ENCODE measurements at places on chromosomes 7 and 10.
A peak's percentile ranks its signal among the peaks of the same experiment; 100 is the strongest.

GRCh38 chr10:89887406-89887805 lies 186.0 kb downstream of the KIF20B start:
- no peaks in the 10 kb centered on the region for H3K27me3 ChIP-seq
- H3K4me3 ChIP-seq = no peak overlapping the region
- H3K36me3 ChIP-seq = no peaks in the 10 kb centered on the region

DNA sequence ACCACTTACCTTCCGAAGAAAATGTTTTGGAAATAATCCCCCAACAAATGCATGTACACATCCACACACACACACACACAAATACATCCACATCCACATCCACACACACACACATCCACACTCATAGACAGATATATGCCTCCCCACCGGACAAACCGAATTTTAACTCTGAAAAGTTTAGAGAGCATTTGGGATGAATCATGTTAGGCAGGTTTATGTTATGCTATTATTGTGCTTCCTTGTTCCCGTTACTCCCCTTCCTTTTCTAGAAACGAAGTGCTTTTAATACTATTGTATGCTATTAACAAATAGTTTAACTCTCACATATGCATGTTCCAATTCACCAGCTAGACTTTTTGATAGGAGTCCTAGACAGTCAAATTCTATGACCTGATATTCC lies 91.5 kb downstream of the FAS start:
- H3K27ac ChIP-seq = no peak overlapping the region
- H3K4me3 ChIP-seq = no peak overlapping the region
- H3K27me3 ChIP-seq = no peaks in the 10 kb centered on the region

DNA sequence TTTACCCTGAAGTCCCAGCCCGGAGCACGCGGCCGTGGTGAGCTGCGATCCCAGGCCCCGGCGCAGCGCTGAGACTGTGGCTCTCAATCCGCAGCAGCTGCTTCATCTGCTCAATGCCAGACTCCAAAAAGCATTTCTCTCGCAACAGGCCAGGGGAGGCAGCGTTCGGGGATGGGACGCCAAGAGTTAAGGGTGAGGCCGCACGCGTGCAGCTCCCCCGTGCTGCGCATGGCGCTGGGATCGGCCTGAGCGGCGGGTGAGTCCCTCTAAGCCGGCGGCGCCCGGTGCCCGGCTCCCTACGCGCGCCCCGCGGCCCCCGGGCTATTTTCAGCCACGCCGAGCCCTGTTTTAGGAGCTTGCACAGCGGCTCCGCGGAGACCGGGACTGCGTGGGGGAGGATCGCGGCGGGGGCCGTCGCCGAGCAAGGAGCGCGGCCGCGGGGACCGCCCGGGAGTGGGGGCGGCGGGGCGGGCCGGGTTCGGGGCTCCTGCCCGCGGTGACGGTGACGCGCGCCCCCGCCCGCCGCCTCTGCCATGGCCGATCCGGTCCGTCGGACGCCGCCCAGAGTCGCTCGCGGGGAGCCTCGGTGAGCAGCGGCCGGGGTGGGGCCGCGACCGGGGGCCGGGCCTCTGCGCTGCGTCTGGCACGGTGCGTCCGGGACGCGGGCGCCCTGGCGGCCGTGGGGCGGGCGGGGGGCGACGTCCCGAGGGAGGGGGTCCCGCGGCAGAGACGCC lies 29.4 kb upstream of the JAKMIP3 start:
- peak; percentile 41 for DNase-seq
- no peaks in the 10 kb centered on the region for H3K36me3 ChIP-seq
- H3K27me3 ChIP-seq = peaks cover 70% of the 10 kb centered on the region
- no peak overlapping the region for H3K27ac ChIP-seq
- H3K4me1 ChIP-seq = peaks cover 5% of the 10 kb centered on the region

DNA sequence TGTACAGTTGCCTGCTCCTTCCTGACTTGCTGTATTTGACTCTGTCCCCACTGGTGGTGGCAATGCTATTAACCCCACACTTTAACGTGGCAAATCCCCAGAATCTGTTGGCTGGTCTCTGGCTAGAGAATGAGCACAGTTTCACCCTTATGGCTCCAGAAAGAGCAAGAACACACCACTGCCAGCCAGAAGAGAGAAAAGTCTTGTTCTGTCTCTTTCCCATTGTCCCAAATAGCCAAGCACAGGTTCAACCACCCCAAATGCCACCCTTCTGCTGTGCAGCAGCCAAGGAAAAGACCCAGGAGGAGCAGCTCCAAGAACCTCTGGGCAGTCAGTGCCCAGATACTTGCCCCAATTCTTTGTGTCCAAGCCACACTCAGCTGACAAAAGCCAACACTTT lies 11.3 kb downstream of the SLC16A9 start:
- no peak overlapping the region for H3K4me3 ChIP-seq
- H3K27ac ChIP-seq = no peak overlapping the region
- H3K4me1 ChIP-seq = no peaks in the 10 kb centered on the region
- DNase-seq = no peak
- H3K27me3 ChIP-seq = no peaks in the 10 kb centered on the region

DNA sequence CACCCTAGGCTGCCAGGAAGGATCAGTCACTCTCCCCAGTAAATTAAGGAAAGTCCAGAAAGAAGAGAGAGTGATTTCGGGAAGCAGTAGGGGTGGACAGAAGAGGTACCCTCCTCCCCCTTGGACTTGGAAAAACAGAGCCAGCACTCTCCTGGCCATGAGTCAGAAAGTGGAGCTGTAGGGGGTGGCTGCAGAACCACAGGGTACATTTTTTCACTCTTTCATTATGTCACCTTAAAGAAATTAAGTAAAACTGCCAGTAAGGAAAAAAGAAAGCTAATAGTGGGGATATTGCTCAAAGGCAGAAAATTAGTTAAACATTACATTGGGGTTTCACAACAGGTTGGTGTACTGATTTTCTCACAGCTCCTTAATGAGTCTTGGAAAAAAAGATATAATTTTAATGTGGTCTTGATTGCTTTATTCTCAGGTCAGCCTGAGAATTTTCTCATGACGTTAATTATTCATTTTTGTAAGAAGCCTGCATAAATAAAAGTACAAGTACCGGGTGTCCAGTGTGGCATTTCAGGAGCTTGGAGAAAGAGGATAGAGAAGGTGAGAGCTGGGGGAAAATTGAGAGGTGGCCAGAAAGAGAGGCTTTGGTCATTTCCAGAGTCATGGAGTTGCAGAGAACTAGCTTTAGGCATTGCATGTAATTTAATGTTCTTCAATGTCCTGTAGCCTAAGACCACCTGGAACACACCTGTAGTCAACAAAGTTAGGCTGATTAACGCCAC lies 23.2 kb upstream of the AOAH start:
- H3K4me3 ChIP-seq = no peak overlapping the region
- H3K27me3 ChIP-seq = no peaks in the 10 kb centered on the region
- peak overlapping the region; percentile 85 for H3K27ac ChIP-seq
- DNase-seq = peak; percentile 51

- peak within 1 kb of the TSS; percentile 94 for H3K4me3 ChIP-seq
- peaks cover 16% of the 10 kb centered on the region for H3K4me1 ChIP-seq
- peak within 1 kb of the TSS; percentile 93 for H3K27ac ChIP-seq
- H3K27me3 ChIP-seq = no peaks in the 10 kb centered on the region
- H3K36me3 ChIP-seq = no peaks in the 10 kb centered on the region
- DNase-seq = peak; percentile 85
Measured at GRCh38 chr10:70052462-70053217, at the start of gene MACROH2A2. MACROH2A2 (plus strand) TSS chr10:70052846; CDS start chr10:70075659, 22,813 bp downstream.

DNA sequence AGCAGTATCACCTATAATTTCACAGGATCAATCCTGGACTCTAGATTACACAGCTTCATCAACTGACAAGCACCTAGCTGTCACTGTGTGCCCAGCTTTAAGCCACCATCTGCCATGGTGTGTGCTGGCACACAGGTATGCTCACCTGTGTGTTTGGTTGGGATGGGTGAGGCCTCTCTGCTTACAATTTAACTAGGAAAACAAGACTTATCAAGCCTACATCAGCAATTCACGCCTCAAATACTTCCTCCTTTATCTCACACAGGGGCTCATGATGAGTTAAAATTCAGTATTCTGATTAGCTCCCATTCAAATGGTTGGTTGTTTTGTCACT lies 608.2 kb downstream of the PARD3 start:
- DNase-seq = no peak
- peak overlapping the region; percentile 66 for H3K27ac ChIP-seq
- H3K27me3 ChIP-seq = no peaks in the 10 kb centered on the region
- H3K4me1 ChIP-seq = peaks cover 10% of the 10 kb centered on the region

GRCh38 chr7:147509035-147509501 lies 1081.5 kb upstream of the C7orf33 start:
- no peak overlapping the region for H3K4me3 ChIP-seq
- peak overlapping the region; percentile 26 for H3K27ac ChIP-seq
- no peak for DNase-seq
- no peaks in the 10 kb centered on the region for H3K27me3 ChIP-seq
- no peaks in the 10 kb centered on the region for H3K36me3 ChIP-seq

DNA sequence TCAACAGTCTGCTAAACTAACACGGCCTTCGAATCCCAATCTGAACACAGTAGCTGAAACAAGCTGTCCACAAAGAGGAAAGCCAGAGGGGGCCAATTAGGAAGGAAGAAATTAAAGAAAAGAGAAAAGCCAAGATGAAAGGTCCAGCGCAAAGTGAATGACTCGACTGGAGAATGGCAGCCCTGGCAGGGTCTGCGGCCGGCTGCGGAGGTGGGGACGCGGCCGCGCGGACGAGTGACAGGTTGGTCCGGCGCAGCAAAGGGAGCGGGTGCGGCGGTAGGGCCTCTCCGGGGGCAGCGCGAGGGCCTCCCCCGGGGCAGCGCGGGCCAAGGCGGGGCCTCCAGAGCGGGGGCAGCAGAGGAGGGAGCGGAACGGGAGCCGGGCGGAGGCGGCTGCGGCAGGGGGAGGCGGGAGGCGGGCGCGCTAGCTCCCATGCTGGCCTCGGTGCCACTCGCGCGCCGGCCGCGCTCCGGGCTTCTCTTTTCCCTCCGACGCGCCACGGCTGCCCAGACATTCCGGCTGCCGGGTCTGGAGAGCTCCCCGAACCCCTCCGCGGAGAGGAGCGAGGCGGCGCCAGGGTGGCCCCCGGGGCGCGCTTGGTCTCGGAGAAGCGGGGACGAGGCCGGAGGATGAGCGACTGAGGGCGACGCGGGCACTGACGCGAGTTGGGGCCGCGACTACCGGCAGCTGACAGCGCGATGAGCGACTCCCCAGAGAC lies at the start of gene VWC2:
Gene VWC2, plus strand, starts transcription at position 421 of the 718 bp plus-strand sequence. CDS start 1,798 bp downstream, outside the sequence.
- peak; percentile 16 for DNase-seq
- no peaks in the 10 kb centered on the region for H3K36me3 ChIP-seq
- H3K4me3 ChIP-seq = peak within 1 kb of the TSS; percentile 32
- no peak within 1 kb of the TSS for H3K27ac ChIP-seq
- peaks cover 23% of the 10 kb centered on the region for H3K4me1 ChIP-seq
